Type B pancreatic cell (in vitro differentiated cells): ENCODE measurements at places on chromosomes 6 and 20. TPM values are rescaled to one million over a fixed set of nuclear protein-coding genes. Genes with fewer than 3 reads are reported as not detected.

GRCh38 chr20:61119794-61120410, 132.2 kb upstream of the CDH4 start:
- H3K4me3 ChIP-seq = no peak overlapping the region
- peaks cover 8% of the 10 kb centered on the region for H3K4me1 ChIP-seq
- no peak overlapping the region for H3K27ac ChIP-seq
- DNase-seq = no peak

SIRPG gene
- total RNA-seq = not detected in 2 replicates

- H3K4me3 ChIP-seq = peak within 1 kb of the TSS; percentile 65
- H3K27me3 ChIP-seq = peaks cover 72% of the 10 kb centered on the region
- H3K36me3 ChIP-seq = no peaks in the 10 kb centered on the region
- DNase-seq = no peak
These were observed at the start of gene PRR18 for GRCh38 chr6:166308033-166308768. TSS of gene PRR18 (minus strand) at chr6:166308392. CDS start at chr6:166308142, 250 bp downstream.

IYD gene
- 0.24 and 0.69 TPM in 2 replicates for total RNA-seq

DNA sequence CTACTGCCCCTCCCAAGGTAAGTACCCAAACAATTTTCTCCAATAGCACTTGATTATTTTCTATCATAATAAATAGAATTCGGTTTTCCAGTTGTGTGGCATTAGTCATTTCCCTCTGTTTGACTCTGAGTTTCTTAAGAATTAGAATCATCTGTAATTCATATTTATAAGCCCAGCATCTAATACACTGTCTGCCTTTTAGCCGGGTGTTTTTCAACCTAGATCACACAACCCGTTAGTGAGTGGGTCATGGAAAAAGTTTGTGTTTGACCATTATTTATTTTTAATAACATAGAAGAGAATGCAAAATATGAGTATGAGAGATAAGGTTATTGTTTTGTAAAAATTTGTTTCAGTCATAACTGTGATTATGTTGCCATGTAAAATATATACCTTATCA, 701.6 kb downstream of the RFPL4B start:
- H3K27ac ChIP-seq = no peak overlapping the region
- H3K36me3 ChIP-seq = no peaks in the 10 kb centered on the region
- DNase-seq = no peak
- no peaks in the 10 kb centered on the region for H3K27me3 ChIP-seq
- H3K4me3 ChIP-seq = no peak overlapping the region
- H3K4me1 ChIP-seq = peaks cover 33% of the 10 kb centered on the region

- H3K36me3 ChIP-seq = no peaks in the 10 kb centered on the region
- H3K4me1 ChIP-seq = peaks cover 31% of the 10 kb centered on the region
- no peaks in the 10 kb centered on the region for H3K27me3 ChIP-seq
- no peak overlapping the region for H3K4me3 ChIP-seq
- DNase-seq = no peak
- no peak overlapping the region for H3K27ac ChIP-seq
These were observed 210.7 kb downstream of the BCAS1 start for GRCh38 chr20:53859684-53860083.

SEL1L2 gene
- total RNA-seq = not detected in 2 replicates

- peak overlapping the region; percentile 58 for H3K27ac ChIP-seq
- H3K4me3 ChIP-seq = no peak overlapping the region
- DNase-seq = no peak
- H3K36me3 ChIP-seq = no peaks in the 10 kb centered on the region
- H3K27me3 ChIP-seq = no peaks in the 10 kb centered on the region
These were observed 60.9 kb downstream of the TFAP2C start for GRCh38 chr20:56689852-56690485.

DNA sequence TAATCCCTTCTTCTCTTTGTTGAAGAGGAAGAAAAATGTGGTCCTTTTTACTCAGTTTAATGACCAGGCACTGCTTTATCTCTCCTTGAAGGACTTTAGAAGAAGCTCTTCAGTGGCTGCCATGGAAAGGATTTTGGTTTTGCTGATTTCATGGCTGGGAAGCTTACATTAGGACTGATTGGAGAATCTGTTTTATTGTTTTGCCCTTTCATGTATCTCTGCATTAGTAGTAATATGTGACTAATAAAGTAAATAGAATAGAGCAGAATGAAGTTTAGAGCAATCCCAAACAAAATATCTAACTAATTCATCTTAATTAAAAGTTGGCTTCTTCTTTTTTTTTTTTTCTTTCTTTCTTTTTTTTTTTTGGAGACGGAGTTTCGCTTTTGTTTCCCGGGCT, 502.9 kb downstream of the HAO1 start:
- no peaks in the 10 kb centered on the region for H3K4me1 ChIP-seq
- H3K27me3 ChIP-seq = no peaks in the 10 kb centered on the region
- no peak overlapping the region for H3K4me3 ChIP-seq

- no peak for DNase-seq
- peaks cover 9% of the 10 kb centered on the region for H3K27me3 ChIP-seq
- peaks cover 4% of the 10 kb centered on the region for H3K4me1 ChIP-seq
- no peak overlapping the region for H3K4me3 ChIP-seq
- H3K27ac ChIP-seq = no peak overlapping the region
- H3K36me3 ChIP-seq = peaks cover 4% of the 10 kb centered on the region
These were observed 31.9 kb downstream of the NSFL1C start for GRCh38 chr20:1434571-1435336.

- H3K4me3 ChIP-seq = no peak overlapping the region
- no peak overlapping the region for H3K27ac ChIP-seq
- peaks cover 6% of the 10 kb centered on the region for H3K4me1 ChIP-seq
- no peaks in the 10 kb centered on the region for H3K36me3 ChIP-seq
- no peaks in the 10 kb centered on the region for H3K27me3 ChIP-seq
These were observed 21.3 kb downstream of the MTFR2 start for GRCh38 chr6:136228814-136229213.
